Psoas muscle (tissue), 8 donors: ENCODE measurements at places on chromosomes 1 and 21. TPM values are rescaled to one million over a fixed set of nuclear protein-coding genes. Genes with fewer than 3 reads are reported as not detected.

ACTL8 gene
- not detected for total RNA-seq

C1orf232 gene
- not detected for total RNA-seq

SELENBP1 gene
- total RNA-seq, result 46.3 TPM

S100B gene
- total RNA-seq, result 2.0 TPM

CNKSR1 gene
- total RNA-seq, result 61.9 TPM

UBL4B gene
- not detected for total RNA-seq

PLA2G4A gene
- 0.44 TPM for total RNA-seq

LCE1D gene
- not detected for total RNA-seq

ADCY10 gene
- 0.19 TPM for total RNA-seq

ESRRG gene
- total RNA-seq, result 13.4 TPM

TLCD4 gene
- total RNA-seq, result 26.9 TPM
